ENCODE measurements at places on chromosomes 12 and 14.

DNA sequence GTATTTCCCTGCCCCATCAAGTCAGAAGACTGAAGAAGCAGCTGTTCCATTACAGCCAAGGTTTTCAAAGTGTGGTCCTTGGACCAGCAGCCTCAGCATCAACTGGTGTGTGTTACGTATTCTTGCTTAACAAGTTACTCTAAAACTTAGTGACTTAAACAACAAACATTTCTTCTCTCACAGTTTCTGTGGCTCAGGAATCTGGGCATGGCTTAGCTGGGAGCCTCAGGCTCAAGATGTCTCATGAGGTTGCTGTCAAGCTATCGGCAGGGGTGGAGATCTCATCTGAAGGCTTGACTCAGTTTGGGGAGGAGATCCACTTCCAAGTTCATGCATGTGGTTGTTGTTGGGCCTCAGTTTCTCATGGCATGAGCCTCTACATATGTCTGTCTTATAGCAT lies 174.5 kb downstream of the KTN1 start:
- DNase-seq, result no peak

DNA sequence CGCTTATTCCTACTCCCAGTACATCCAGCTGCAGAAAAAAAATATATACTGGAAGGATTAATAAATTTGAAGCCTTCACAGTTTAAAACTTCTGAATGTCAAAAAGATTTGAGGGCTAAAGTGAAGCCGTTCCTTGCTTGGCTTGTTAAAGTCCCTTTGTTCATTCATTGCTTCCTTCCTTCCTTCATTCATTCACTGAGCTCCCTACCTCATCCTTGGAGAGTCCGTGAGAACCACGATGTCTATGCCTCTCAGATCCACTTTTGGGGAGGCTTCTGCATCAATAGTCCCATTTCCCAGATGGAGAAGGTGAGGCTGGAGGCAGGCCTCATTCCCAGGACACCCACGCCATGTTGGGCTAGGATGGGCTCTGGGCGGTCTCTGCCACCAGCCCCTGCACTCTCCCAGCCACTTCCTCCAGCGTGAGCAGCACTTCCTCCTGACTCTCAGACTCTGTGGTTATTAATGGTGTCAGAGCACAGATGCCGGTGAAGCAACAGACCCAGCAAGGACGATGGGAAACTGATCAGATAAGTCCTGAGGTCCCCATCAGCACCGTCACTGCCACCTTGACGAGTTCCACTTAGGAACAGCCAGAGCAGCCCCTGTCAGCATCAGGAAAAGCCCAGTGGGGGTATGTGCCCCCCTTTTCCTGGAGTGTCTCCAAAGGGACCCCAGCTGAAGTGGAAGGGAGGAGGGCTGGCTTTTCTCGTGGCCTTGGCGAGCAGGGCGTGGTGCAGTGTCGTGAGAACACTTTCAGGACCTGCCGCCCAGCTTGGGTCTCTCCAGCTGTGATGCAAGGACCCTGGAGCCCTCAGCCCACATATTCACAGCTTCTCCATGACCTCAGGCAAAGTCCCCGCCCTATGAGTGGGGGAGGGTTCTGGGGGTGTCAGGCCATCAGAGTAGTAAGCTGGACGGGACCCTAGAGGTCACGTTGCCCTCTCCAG lies 21.2 kb downstream of the ASB2 start:
- no peak for DNase-seq

DNA sequence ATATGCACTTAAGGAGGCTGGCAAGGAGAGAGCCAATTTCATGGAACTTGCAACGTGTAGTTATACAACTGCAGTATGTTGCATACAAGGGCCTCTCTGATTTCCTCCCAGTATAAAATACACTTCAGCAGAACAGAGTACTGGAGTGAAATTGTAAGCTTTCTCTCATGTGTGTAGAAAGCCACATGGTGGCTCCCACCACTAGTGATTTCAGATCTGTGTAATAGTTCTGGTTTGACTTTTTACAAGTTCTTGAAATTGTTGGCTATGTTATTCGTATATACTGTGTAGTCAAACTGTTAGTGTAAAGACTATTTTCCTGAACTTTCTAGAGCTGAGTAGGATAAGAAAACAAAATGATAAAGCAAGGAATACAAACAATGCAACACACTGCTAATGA lies 16.4 kb upstream of the LMO3 start:
- no peak for DNase-seq

DNA sequence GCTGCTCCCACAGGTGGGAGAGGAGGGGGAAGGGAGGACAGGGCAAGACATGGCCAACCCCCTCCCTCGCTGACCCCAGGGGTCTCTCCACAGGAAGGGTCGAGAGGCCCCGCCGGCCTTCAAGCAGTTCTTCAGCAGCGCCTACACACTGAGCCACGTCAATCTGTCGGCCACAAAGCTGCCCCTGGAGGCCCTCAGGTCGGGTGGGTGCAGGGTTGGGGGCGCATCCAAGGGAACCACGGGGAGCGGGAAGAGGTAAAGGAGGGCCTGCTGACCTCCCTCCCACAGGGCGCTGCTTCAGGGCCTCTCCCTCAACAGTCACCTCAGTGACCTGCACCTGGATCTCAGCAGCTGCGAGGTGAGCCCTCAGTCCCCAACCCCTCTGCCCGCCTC lies 6.1 kb downstream of the CARMIL3 start:
- no peak for DNase-seq

GRCh38 chr12:122206976-122207375 lies 3.5 kb downstream of the B3GNT4 start:
- DNase-seq, result no peak

- DNase-seq, result no peak
Measured at GRCh38 chr14:105616802-105617192, 90.4 kb downstream of the TMEM121 start.

DNA sequence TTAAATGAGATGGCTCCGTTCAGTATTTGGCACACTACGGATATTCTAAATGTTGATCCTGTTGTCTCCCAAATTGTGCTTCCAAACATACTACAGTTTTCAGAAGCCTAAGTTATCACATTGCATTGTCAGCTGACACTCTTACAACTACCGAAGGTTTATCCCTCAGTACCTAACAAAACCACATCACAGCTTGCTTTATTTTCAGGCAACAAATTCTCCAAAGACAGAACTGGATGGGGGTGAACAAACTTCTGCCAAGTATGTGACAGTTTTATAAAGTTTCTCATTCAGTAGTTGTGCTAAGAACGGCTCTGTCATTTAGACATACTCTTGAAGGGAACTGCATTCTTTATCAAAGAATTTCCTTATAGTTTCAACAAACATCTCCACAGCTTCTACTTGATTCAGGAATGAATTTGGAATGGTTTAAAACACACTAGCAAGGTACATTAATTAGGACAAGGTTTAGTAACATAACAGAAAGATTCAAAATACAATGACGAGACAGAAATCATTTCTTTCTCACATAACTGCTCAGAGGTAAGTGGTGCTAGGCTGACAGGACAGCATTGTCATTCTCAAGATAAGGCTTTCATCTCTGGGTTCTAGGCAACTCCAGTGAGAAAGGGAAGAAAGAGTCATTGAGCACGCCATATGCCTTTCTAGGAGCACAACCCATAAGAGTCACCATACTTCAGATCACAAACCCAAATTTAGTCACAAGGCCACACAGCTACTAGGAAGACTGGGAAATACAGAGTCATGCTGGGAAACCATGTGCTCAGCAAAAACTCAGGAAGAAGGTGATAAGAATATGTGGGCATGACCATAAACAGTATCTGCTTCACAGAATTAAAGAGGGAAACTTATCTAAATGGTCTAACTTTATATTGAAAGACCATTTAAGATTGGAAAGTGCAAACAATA lies 100.7 kb downstream of the DUSP6 start:
- DNase-seq, result no peak

DNA sequence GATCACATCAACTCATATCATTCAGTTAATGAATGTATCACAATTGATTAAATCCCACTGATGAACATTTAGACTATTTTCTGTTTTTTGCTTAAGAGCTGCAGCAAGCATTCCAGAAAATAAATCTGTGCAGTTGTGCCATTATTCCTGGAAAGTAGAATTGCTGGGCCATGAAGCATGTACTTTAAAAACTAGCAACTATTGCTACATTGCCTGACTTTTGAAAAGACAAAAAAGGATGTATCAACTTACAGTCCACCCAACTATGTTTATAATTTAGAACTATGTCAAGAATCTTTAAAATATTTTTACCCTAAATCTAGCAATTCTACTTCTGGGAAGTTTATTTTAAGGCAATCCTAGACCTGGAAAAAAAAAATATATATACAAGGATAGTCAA lies 33.4 kb upstream of the ERGIC2 start:
- DNase-seq, result no peak

GRCh38 chr14:68181519-68182326 lies 362.1 kb downstream of the RAD51B start:
- no peak for DNase-seq

- no peak for DNase-seq
Measured at GRCh38 chr12:24378548-24379407, 429.3 kb upstream of the SOX5 start.

DNA sequence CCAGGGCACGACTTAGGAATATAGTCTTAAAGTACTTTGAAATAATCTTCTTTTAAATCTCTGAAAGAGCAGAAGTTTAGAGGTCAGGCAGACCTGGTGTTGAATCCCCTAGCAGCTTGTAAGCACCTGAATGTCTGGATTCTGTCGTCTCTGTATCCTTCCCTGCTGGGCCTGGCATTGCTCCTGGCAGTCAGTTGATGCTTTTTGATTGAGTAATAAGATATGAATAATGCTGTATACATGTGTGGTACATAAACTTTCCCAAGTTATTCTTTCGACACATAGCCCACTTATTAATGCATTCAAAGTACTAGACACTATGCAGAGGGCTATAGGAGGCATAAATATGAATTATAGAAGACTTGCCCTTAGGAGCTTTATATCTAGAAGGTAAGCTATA lies 31.4 kb downstream of the EVL start:
- DNase-seq, result no peak

DNA sequence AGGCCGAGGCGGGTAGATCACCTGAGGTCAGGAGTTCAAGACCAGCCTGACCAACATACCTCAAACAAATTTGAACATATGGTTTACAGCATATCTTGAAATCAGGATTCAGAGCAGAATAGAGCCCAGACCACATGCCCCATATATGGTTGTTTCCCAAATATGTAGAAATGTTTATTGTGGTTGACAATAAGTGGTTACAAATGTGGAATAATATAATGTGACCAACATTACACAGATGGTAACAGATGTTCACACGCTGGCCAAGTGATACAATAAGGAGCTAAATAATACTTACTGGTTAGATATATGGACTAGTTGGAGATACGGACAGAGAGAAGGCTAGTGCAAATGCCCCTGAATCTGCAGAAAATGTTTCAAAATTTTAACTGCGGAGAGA lies 85.3 kb downstream of the MAPKAPK5 start:
- no peak for DNase-seq

DNA sequence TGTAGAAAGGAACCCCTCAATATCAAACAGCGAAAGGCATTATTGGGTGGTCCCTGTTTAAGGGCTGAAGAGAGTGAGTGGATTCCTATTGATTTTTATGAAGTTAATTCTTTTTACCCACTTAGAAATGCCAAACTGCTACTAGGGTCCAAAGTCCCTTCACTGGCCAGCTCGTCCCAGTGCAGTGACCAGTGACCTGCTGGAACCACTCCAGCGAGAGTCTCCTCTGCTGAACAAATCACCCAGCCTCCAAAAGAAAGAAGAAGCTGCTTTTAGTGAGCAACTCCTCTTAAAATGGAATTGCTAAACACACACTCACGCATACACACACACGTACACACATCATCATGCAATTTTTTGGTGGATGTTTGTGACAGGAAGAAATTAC lies 198.2 kb upstream of the PLEKHG7 start:
- no peak for DNase-seq

- DNase-seq, result no peak
Measured at GRCh38 chr12:112986291-112986800, 8.0 kb downstream of the OAS2 start.

DNA sequence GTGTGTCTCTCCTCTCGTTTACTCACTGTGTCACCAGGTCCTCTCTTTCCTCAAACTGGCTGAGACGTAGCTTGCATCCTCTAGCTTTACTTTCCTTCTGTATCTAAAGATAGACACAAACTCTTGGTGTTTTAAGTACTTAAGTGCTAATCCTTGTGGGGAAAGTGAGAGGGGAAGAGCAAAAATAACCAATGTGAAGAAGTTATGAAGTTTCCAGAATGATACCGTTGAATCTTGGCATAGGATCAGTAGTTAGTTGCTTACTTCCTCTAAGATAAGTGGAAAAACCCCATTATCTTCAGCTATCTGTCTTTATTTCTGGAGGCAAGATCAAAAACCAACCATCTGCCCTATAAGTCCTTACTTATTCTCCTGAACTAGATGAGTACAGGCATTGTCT lies 10.6 kb downstream of the FAR2 start:
- DNase-seq, result no peak

- DNase-seq, result no peak
Measured at GRCh38 chr14:70416338-70416724, 559 bp downstream of the SYNJ2BP start.

DNA sequence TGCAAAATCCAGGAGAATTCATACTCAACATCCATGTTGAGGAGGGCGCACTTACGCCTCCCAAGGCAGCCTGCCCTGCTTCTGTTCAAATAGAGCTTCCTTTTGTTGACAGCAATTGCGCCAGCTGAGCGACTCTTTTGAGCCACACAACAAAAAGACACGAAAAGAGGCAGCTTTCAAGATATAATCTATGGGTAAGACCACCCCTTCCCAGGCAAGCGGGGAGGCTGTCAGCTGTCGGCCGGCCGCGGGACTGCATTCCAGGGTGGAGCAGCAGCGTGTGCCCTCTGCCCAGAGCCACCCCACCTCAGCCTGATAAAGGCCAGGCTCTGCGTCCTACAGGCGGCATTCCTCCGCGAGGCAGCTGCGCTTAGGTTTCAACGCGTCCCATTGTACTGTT lies 15.8 kb upstream of the STAB2 start:
- DNase-seq, result no peak

GRCh38 chr12:25833657-25834056 lies 124.8 kb upstream of the RASSF8 start:
- no peak for DNase-seq

GRCh38 chr12:24724814-24725213 lies 224.1 kb downstream of the BCAT1 start:
- DNase-seq, result no peak

Measured in DMS 273 treated with DMSO at 0.1 percent for 48 hours (cell line).